ENCODE measurements at places on chromosomes 13 and 19.

- no peak for DNase-seq
These were observed 421.7 kb downstream of the EFNB2 start for GRCh38 chr13:106113796-106114195.

GRCh38 chr13:114108141-114108761, 24.2 kb downstream of the RASA3 start:
- no peak for DNase-seq

DNA sequence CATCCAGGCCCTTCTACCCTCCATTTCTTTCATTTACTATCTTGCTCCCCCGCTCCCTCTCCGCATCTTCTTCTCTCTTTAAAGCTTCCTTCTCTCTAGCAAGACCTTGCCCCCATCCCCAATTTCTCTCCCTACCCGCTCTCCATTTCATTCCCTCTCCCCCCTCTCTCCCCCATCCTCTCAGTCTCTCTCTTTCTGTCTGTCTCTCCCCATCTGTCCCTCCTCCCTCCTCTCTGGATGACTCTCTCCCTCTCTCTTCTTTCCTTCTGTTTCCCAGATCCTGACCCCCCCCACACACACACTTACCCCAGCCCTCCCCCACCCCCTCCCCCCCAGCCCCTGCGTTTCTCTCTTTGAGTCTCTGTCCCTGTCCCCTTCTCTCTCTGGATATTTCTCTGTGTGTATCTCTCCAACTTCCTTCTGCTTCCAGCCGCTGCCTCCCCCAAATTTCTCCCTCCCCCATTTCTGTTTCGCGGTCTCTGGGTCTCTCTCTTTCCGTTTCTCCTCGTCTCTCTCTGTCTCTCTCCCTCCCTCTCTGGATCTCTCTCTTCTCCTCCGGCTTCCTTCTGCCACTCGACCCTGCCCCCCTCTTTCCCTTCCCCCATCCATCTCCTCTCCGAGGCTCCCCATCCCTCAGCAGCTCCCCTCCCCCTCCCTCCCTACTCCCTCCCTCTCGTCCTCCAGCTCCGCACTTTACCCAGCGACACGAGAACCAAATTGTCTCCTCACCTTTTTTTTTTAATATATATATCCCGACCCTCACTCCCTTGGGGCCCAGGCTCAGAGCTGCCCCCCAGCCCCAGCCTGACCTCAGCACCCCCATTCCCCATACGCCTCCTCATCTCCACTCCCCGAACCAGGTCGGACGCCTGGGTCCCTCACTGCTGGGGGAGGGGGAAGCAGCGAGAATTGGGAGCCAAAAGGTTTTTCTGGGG, 3.6 kb upstream of the CACNG8 start:
- DNase-seq: no peak

GRCh38 chr13:42594481-42595252, 20.7 kb downstream of the TNFSF11 start:
- DNase-seq: peak; percentile 93

GRCh38 chr13:31201341-31202031, 1.7 kb downstream of the B3GLCT start:
- DNase-seq: peak; percentile 44

DNA sequence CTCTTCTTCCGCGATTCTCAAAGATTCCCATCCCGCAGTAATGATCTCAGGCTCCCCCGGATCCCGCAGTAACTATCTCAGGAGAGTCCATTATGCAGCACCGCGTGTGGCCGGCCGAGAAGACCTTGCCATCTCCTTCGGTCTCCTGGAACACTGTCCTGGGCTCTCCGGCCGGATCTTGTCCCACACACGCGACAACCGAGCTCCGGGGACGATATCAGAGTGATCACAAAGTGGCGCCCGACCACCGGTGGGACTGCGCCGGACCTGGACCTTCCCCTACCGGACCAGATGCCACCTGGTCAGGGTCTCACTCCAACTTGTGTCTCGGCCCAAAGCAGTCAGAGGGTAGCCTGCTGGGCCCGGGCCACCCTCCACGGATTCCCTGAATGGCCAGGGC, 24.0 kb downstream of the MAN2B1 start:
- no peak for DNase-seq

DNA sequence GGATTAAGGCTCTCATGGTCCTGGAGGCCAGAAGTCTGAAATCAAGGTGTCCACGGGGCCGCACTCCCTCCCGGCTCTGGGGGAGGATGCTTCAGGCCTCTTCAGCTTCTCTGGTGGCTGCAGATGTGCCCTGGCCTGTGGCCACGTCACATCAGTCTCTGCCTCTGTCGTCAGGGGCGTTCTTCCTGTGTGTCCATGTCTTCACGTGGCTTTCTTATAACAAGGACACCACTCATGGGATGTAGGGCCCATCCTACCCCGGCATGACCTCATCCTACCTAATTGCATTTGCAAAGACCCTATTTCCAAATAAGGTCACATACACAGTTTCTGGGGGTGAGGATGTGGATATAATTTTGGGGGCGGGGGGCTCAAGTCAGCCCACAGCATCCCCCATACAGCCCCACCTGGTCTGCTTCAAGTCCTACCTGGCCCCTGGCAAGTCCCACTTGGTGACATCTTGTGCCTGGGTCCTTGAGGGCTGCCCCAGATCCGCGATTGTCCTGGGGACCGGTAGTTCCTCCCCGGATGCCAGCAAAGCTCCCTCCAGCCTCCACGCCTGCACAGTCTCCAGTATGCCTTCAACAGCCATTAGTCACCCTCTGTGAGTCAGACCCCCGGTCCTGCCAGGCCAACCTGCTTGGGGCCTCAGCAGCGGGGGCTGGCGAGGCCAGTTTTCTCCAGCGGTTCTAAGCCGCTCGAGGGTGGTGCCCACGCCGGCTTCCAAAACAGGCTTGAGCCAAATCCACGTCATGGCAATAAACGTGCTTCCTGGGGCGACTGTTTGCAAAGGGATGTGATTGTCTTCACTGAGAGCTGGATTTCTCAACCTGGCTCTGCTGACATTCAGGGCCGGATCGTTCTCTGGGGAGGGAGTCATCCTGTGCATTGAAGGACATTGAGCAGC, 32.2 kb downstream of the MYO9B start:
- peak; percentile 95 for DNase-seq

DNA sequence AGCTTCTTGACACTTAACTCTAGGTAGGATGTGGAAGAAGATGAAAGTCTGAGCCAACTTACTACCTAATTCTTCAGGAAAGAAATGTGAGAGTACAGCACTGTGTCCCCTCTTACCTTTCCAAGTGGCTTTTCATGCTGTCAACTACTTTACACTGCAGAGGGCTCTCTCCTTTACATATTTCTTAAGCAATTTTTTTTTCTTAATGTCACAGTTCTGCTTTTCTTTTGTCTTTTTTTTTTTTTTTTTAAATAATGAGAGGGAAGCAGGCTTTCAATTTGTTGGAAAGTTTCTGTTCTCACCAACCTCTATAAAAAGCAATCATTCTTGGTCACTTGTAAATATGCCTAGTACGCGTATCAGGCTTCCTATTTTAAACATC, 212.7 kb upstream of the MIR17HG start:
- no peak for DNase-seq

GRCh38 chr13:44537248-44537647, 38.9 kb downstream of the TSC22D1 start:
- DNase-seq: no peak

- no peak for DNase-seq
These were observed 103.3 kb upstream of the HTR2A start for GRCh38 chr13:47000165-47000564.

DNA sequence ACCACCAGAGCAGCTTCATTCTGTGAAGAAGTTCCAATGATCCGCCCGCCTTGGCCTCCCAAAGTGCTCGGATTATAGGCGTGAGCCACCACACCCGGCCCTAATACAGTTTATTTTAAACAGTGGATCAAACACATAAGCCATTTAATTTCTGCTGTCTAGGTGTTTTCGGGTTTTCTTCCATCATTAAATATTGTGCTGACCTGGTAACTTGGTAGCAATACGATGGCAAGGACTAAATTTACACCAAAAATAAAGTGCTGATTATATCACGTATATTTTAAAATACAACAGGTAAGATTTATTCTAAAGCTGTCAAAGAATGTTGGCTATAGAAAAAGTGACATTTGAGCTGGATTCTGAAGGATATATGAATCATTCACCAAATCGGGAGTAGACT, 1.3 kb downstream of the MED4 start:
- no peak for DNase-seq

DNA sequence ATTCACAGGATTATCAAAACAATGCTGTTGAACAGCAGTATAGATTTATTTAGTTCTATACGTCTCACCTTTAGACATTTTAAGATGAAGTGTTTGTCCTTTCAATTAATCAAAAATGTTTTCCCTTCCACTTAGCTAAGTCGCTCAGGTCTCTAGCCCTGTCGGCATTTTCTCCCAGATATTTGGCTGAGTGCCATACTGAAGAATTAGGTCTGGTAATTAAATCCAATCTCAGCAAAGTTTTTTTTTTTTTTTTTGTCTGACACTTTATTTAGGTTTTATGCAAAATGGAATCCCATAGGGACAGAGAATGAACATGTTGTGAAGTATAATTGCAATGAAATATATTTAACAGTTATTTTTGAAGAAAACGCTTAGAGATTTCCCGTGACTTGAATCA, 44.1 kb downstream of the RFC3 start:
- no peak for DNase-seq

DNA sequence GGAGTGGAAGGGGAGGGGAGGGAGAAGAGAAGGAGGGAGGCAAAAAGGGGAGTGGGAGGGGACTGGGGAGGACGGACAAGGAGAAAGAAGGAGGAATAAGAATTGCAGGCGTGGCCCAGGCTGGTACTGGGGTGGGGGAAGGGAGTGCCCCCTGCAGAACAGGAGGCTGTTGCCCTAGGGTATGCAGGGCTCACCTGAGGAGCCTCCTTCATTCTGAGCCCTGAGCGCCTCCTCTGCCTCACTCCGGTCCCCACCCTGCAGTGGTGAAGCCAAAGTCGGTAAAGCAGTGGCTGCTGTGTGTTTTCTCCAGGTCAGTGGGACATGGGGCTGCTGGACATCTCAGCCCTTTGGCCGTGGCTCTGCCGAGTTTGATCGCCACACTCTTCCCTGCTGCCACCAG, 9.1 kb upstream of the CDC16 start:
- DNase-seq: no peak

- peak; percentile 33 for DNase-seq
These were observed 6.6 kb upstream of the CD79A start for GRCh38 chr19:41870401-41870873.

- DNase-seq: no peak
These were observed 452.3 kb downstream of the IRS2 start for GRCh38 chr13:109333893-109334651.

DNA sequence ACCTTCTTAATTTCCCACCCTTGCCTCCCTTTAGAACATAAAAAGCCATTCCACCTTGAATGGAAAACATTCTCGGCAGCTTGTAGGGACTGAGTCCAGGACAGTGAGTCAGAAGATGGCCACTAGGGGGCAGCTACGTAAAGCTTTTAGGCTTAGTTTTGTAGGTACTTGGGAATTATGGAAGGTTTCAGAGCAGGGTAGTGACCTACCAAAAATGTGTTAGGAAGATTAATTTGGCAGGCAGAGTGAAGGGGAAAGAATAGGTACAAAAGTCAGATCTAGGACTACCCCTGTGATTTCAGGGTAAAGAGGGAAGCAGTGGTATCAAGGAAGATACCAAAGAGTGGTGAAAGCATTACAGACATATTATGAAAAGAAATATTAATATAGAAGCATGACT, 198.4 kb downstream of the NDFIP2 start:
- peak; percentile 57 for DNase-seq

GRCh38 chr19:33098055-33098534, 17.1 kb downstream of the GPATCH1 start:
- no peak for DNase-seq

DNA sequence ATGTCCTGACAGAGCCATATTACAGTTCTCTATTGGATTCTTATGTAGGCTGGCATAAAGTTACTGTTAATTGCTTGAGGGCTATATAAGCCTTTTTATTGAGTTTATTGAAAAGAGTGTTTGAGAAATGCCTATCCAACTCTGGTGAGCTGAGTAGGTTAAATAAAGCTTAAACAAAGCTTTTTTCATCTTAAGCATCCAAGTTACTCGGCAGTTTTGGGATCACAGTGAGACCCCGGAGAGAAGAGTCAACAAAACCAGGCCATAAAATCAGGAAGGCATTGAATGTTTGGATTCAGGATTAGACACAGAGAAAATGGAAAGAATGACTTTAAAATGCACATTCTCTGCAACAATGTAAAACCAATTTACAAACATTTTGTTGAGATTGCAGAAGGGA, 588.5 kb downstream of the DACH1 start:
- no peak for DNase-seq

DNA sequence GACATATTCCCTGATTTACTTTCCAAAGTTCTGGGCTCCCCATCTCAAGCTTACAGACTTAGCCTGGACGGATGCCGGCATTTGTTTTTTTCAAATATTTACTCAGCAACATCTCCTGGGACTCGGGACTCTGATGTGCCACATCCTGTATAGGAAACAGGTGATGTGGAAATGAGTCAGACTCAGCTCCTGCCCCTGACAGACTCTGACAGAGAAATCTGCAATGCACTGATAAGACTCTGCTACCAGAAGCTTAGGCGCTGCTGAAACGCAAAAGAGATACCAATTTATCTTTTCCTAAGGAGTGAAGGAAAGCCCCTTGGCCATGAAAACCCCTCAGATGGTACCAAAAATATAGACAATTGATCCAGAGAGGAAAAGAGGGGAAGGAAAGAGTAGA, 16.2 kb downstream of the LAIR2 start:
- no peak for DNase-seq

DNA sequence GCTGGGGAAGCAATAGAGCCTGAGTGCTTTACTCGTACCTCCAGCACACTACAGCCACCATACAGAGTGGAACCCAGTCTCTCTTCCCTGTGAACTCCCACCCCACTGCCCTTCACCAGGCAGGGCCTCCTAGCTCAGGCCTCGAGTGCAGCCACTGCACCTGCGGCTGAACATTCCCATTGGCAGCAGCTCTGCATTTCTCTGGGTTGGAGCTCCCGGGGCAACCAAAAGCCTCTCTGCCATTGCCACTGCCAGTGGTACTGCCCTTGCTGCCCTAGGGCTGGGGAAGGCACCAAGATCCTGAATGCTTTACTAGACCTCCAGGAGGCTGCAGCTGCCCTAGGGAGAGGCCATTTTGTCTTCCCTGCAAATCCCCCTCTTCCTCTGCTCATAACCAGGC, 266.8 kb downstream of the TDRD3 start:
- DNase-seq: no peak

GRCh38 chr13:74246487-74246886, 112.3 kb upstream of the KLF12 start:
- peak; percentile 16 for DNase-seq

Measured in fibroblast of gingiva (primary cell).